ENCODE measurements at places on chromosomes 12 and 14. TPM values are rescaled to one million over a fixed set of nuclear protein-coding genes. Genes with fewer than 3 reads are reported as not detected.
A peak's percentile ranks its signal among the peaks of the same experiment; 100 is the strongest.

Gene LMO3
- total RNA-seq = 16.5 TPM

Gene ST8SIA1
- total RNA-seq = not detected

Gene IL23A
- 0.20 TPM for total RNA-seq

Gene TMPO
- total RNA-seq = 33.1 TPM

Gene NYNRIN
- total RNA-seq = 5.0 TPM

Gene DNAJC22
- 5.6 TPM for total RNA-seq

DNA sequence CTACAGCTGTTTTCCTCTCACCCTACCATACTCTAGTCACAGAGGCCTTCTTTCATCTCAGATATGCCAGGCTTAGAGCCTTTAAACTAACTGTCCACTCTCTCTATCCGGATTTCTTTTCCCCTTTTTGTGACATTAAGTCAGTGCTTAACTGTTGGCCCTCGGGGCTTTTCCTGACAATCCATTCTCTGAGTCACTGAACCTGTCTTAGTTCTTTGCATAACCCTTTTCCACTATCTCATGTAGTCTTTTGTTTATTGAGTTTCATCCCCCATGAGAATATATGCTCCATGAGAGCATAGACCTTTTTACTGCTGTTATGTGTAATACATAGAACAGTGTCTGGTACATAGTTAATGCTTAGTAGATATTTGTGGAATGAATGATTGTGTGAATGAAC is 68.7 kb downstream of the PLEKHA5 start:
- no peak for DNase-seq
- H3K36me3 ChIP-seq = no peaks in the 10 kb centered on the region
- no peaks in the 10 kb centered on the region for H3K4me1 ChIP-seq

Gene PRH2
- total RNA-seq = not detected

Gene PTPRB
- total RNA-seq = 4.3 TPM

DNA sequence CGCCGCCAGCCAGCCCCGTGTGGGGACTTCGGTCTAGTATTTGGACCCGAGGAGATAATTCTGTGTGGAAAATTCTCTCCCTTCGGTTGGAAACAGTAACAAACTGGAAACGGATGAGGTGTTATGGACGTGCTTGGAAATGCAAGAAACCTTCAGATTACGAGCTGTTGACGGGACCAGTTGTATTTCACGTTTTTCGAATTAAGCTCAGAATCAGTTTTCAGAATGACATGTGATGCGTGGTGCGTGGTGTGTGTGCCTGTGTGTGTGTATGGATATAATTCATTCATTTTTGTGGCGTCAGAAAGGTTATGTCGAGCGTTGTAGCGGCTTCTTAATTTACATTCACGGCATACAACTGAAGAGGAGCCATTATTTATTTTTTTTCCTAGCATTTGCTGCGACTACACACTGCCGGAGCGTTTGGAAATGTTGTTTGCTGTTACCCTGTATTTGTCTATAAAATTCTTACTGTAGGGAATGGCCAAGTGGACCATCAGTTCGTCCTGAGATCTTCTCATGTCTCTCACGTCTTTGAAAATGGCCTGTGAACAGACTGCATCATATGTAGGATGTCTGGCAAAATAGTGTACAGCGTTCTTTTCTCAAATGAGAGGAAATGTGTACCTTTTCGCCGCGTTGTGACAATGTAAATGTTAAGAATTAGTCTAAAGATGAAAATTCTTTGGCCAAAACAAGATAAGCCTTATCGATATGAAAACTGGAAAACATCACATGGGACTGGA is 1.3 kb downstream of the TRAF3 start:
- DNase-seq = no peak
- peak overlapping the region; percentile 74 for H3K27ac ChIP-seq
- no peaks in the 10 kb centered on the region for H3K27me3 ChIP-seq
- no peaks in the 10 kb centered on the region for H3K4me1 ChIP-seq

DNA sequence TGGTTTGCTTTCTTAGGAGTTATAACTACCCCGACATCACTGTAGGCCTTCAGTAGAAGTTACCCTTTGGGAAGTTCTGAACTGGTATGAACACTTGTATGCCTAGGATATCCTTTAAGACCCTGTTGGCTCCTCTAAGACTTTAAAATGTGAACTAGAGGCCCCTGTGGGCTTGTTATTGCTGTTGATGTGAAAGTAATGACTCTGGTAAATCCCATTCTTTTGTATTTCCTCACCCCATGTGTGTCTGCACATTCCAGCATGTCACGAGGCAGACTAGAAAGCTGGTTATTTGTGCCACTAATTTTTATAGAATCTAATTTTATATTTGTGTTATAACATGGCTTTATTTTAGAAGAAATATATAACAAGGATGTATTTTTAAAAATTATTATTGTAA is 48.9 kb downstream of the SERPINA10 start:
- no peak overlapping the region for H3K4me3 ChIP-seq
- H3K27me3 ChIP-seq = no peaks in the 10 kb centered on the region
- no peaks in the 10 kb centered on the region for H3K4me1 ChIP-seq

GRCh38 chr14:80768646-80769045 is 172.9 kb downstream of the CEP128 start:
- no peaks in the 10 kb centered on the region for H3K27me3 ChIP-seq
- DNase-seq = no peak
- no peak overlapping the region for H3K27ac ChIP-seq
- H3K4me3 ChIP-seq = no peak overlapping the region
- H3K4me1 ChIP-seq = no peaks in the 10 kb centered on the region

Gene SBNO1
- total RNA-seq = 8.3 TPM

Gene VRTN
- total RNA-seq = not detected

Gene TAS2R42
- not detected for total RNA-seq

- H3K27ac ChIP-seq = peak overlapping the region; percentile 35
- no peaks in the 10 kb centered on the region for H3K27me3 ChIP-seq
- no peak for DNase-seq
- no peak overlapping the region for H3K4me3 ChIP-seq
- H3K36me3 ChIP-seq = no peaks in the 10 kb centered on the region
Observed at GRCh38 chr12:51922146-51922545, 14.8 kb downstream of the ACVRL1 start.

DNA sequence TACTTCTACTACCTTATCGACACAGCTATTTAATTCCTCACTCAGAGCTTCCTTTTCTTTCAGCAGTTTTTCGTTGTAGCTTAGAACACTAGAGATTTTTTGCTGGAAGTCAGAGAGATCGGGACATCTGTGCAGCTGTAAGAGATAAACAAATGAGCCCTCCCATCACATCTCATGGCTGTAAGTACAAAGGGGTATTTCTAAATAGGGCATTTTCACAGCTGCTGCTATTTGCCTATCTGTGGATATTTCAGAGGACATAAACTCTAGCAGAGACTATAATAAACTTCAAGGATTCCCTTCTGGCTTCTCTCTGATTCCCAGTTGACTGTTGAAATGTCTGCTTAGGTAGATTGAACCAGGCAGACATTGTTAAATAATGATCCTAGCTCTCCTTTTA is 76.1 kb upstream of the SAV1 start:
- no peaks in the 10 kb centered on the region for H3K27me3 ChIP-seq
- H3K36me3 ChIP-seq = no peaks in the 10 kb centered on the region
- no peak for DNase-seq
- no peak overlapping the region for H3K4me3 ChIP-seq

GRCh38 chr12:59780605-59781135 is 184.8 kb downstream of the SLC16A7 start:
- H3K4me3 ChIP-seq = no peak overlapping the region
- H3K4me1 ChIP-seq = no peaks in the 10 kb centered on the region
- H3K27me3 ChIP-seq = no peaks in the 10 kb centered on the region
- H3K36me3 ChIP-seq = no peaks in the 10 kb centered on the region

GRCh38 chr14:84493779-84494178 is 1036.2 kb upstream of the FLRT2 start:
- H3K36me3 ChIP-seq = no peaks in the 10 kb centered on the region
- DNase-seq = no peak
- H3K4me1 ChIP-seq = no peaks in the 10 kb centered on the region

DNA sequence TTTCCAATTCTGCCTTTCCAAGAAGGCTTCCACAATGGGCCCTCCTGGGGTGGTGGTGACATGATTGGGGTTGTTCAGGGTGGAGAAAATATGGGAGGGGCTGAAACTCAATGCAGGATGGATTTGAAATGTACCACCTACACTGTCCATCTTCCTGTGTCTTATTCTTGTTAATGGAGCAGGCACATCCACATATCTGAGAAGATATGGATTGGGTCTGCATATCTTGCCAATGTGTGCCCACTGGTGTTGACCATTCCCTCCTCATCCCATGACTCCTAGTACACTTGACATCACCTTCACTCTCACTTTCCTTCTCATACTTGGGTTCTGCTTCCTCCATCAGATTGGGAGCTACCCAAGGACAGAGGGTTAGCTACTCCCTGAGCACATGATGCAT is 7.2 kb downstream of the KRT76 start:
- H3K4me1 ChIP-seq = no peaks in the 10 kb centered on the region
- no peaks in the 10 kb centered on the region for H3K36me3 ChIP-seq
- no peak for DNase-seq
- no peaks in the 10 kb centered on the region for H3K27me3 ChIP-seq

Gene CD27
- total RNA-seq = not detected

GRCh38 chr14:104702106-104702505 is 12.7 kb downstream of the INF2 start:
- no peak overlapping the region for H3K27ac ChIP-seq
- DNase-seq = no peak
- H3K4me3 ChIP-seq = no peak overlapping the region
- peaks cover 2% of the 10 kb centered on the region for H3K36me3 ChIP-seq

- H3K4me3 ChIP-seq = no peak overlapping the region
- no peaks in the 10 kb centered on the region for H3K27me3 ChIP-seq
- no peaks in the 10 kb centered on the region for H3K4me1 ChIP-seq
- H3K27ac ChIP-seq = no peak overlapping the region
Observed at GRCh38 chr14:57611555-57612075, 118.0 kb upstream of the CCDC198 start.

GRCh38 chr12:53425515-53426150 is 2.0 kb downstream of the AMHR2 start:
- peak; percentile 38 for DNase-seq
- H3K27ac ChIP-seq = peak overlapping the region; percentile 69
- H3K4me3 ChIP-seq = peak overlapping the region; percentile 13
- H3K27me3 ChIP-seq = no peaks in the 10 kb centered on the region

DNA sequence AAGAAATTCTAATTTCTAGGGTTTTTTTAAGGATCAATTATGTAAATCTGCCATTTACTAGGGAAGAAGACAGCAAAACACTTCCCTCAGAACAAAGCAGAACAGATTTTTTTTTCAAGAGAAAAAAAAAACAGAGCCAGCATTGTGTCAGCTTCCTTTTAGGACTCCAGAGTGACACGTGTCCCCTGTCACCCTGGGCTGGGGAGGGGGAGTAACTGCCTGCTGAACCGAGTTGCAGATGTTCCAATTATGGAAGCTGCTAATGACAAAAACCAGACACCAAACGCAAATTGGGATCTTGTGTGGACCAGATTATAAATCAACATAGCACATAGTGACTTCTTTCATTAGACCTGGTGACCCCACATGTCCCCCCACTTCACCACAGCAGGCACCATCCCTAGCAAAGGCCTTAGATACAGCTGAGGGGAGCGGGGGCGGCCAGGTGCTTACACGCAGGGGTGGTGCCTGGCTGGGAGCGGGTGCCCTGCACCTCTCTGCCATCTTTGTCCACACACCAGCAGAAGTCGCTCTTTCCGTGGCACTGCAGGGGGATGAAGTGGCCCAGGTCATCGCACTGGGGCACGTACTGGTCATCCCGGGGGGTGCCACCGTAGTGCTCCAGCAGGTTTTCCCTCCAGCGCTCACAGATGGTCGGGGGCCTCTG is 25.4 kb downstream of the RTRAF start:
- H3K27me3 ChIP-seq = no peaks in the 10 kb centered on the region
- DNase-seq = no peak
- H3K27ac ChIP-seq = no peak overlapping the region
- H3K36me3 ChIP-seq = peaks cover 1% of the 10 kb centered on the region
- no peak overlapping the region for H3K4me3 ChIP-seq

GRCh38 chr14:101185073-101185835 is 281.7 kb upstream of the RTL1 start:
- no peak for DNase-seq
- H3K4me1 ChIP-seq = no peaks in the 10 kb centered on the region
- H3K27me3 ChIP-seq = no peaks in the 10 kb centered on the region
- H3K27ac ChIP-seq = no peak overlapping the region
- H3K36me3 ChIP-seq = no peaks in the 10 kb centered on the region

- no peaks in the 10 kb centered on the region for H3K36me3 ChIP-seq
- H3K4me1 ChIP-seq = peaks cover 25% of the 10 kb centered on the region
- DNase-seq = peak; percentile 29
- no peaks in the 10 kb centered on the region for H3K27me3 ChIP-seq
Observed at GRCh38 chr12:101696251-101697196, 916 bp upstream of the CHPT1 start.

DNA sequence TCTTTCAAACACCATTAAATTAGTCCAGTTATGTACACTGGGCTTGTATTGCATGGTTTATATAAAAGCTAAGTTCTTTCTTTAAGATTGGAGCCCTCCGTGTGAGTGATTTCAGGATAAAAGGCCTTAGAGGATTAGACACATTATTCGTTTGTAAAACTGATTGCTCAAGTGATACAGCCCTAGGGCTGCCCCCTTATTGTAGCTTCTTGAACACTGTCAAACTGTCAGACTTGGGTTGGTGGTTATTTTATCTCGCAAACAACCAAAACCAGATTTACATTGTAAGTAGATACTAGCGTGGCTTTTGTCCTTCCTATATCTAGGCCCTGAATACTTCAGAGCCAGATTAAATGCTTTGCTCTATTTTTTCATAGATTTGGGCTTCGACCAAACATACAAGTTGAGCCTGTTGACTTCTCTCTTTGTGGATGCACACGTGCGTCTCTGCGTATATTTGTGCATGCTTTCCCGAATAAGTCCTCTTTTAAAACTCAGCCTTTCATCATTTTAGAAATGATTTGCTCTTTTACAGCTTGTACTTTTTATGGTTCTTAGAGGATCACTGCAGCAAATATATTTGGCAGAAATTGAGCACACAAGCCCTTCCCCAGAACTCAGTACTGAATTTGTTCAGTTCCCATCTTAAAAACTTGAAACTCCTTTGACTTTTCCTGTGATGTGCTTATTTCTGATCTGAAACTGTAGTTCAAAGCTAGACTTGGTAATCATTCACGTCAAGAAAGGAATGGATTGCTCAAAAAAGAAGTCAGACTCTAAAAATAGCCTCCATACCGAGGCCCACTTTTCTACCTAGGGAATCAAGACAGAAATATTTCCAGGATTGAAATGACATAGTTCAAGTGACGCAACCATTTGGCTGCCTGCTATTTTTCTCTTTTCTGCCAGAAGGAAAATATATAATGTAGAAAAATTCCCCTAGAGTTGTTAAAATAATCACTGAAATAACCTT is 129.5 kb downstream of the ETV6 start:
- no peak for DNase-seq
- H3K27ac ChIP-seq = no peak overlapping the region
- no peaks in the 10 kb centered on the region for H3K27me3 ChIP-seq
- no peaks in the 10 kb centered on the region for H3K36me3 ChIP-seq

- H3K4me3 ChIP-seq = no peak overlapping the region
- H3K36me3 ChIP-seq = no peaks in the 10 kb centered on the region
- H3K27ac ChIP-seq = no peak overlapping the region
- no peaks in the 10 kb centered on the region for H3K4me1 ChIP-seq
Observed at GRCh38 chr12:5451251-5451650, 19.3 kb downstream of the NTF3 start.

DNA sequence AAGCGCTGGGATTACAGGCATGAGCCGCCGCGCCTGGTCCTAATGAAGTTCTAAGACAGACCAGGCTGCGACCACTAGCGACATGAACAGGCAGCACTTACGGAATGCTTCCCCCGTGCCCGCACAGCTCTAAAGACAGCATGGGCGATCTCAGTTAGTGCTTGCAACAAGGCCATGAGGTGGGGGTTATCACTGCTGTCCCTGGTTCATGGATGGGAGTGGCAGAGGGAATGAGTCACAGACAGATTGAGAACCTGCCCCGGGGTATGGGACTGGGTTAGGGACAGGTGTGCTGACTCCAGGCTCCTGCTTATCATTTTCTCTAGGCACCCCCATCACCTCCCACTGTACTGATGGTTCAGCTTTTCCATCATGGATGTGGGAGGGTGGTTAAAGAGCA is 160.9 kb downstream of the VRK1 start:
- DNase-seq = no peak
- H3K4me3 ChIP-seq = no peak overlapping the region

Gene RDH12
- 1.4 TPM for total RNA-seq
